ENCODE measurements at places on chromosomes 11 and 22.

GRCh38 chr11:50298182-50298988 lies 265.7 kb downstream of the OR4C45 start:
- no peak for DNase-seq

DNA sequence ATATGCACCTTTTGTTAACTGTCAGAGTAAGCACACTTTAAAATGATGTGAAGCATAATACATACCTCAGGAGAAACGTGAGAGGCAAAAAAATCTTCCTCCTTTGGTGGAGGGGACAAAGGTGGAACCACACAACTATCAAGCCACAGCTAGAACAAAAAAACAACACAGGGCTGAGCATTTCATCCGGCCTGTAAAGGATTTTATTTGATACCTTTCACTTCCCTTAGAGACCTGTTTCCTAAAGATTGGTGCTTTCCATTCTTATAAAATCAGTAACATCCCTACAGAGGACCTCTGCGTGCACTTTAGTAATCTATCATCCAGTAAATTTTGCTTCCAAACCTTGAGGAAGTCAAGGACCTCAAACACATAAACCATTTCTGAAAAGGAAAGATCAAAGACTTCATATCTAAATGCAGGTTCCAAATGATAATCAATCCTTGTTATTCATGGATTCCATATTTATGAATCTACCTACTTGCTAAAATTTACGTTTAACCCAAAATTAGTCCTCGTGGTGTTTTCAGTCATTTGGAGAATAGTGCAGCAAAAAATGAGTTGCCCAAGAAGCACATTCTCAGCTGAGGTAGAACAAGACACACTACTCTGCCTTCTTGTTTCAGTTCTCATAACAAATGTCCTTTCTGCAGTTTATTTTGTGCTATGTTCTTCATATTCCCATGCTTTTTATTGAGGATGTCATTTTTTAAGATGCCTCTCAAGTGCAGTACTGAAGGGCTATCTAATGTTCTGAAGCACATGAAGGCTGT lies 22.7 kb downstream of the ARFGAP3 start:
- DNase-seq: no peak

GRCh38 chr11:11263238-11264005 lies 89.6 kb downstream of the CSNK2A3 start:
- DNase-seq: no peak

DNA sequence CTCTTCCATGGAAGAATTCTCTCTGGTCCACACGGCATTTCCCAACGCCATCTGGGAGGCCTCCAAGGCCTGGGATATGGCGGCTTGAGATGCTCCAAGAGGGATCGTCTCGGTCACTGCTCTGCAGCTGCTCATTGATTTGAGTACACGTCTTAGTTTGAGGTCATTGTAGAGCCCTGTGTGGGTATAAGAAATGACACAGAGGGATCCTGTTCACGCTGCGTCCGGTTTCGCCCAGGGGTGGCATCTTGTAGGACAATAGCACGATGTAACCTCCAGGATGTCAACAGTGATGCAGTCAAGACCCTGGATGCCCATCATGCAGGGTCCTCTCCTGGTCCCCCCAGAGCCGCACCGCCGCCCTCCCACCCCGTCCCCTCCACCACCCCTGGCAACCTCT lies 564.6 kb downstream of the BRD1 start:
- no peak for DNase-seq

DNA sequence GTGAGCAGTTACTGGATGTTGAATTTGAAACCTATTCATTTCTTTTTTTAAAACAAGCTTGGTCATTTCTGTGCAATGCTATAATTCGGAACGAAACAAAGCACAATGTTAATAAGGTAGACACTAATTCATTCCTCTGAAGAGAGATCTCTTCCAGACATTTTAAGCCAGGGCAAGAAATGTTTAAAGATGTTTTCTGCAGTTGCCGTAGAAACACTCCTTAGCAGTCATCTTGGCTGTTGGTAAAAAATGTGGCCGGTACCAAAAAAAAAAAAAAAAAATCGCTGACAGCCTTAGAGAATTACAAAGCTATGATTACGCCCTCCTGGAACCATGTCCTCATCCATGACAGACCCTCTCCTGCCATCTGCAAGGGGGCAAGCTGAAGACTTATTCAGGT lies 66.4 kb upstream of the TTC12 start:
- no peak for DNase-seq

- DNase-seq: no peak
These were observed 60.6 kb upstream of the RDX start for GRCh38 chr11:110356762-110357671.

- DNase-seq: no peak
These were observed at the start of gene KCNJ11 for GRCh38 chr11:17388609-17389210. TSS of gene KCNJ11 (minus strand) at chr11:17388659. CDS start at chr11:17388091, 568 bp downstream.

- no peak for DNase-seq
These were observed 16.1 kb downstream of the BIK start for GRCh38 chr22:43126501-43127165.

GRCh38 chr22:45263463-45264269 lies 21.1 kb upstream of the UPK3A start:
- DNase-seq: peak; percentile 77

GRCh38 chr11:72736452-72737069 lies 15.6 kb downstream of the ARAP1 start:
- peak; percentile 78 for DNase-seq

GRCh38 chr11:63940786-63941185 lies 2.0 kb downstream of the NAA40 start:
- no peak for DNase-seq
